ENCODE measurements at places on chromosomes 2 and 18.
A peak's percentile ranks its signal among the peaks of the same experiment; 100 is the strongest.

GRCh38 chr2:120392923-120393322, 47.0 kb downstream of the INHBB start:
- DNase-seq = no peak

DNA sequence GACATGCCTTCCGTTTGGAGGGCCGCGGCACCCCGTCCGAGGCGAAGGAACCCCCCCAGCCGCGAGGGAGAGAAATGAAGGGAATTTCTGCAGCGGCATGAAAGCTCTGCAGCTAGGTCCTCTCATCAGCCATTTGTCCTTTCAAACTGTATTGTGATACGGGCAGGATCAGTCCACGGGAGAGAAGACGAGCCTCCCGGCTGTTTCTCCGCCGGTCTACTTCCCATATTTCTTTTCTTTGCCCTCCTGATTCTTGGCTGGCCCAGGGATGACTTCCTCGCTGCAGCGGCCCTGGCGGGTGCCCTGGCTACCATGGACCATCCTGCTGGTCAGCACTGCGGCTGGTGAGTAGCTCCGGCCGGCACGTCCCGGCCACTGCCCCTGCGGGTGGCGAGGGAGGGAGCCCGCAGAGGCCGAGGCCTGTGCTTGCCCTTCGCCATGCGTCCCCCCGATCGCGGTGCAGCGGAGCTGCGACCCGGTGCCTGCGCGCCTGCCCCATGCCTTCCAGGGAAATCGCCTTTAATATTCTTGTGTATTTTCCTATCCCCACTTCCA, 1.2 kb downstream of the BMPR2 start:
- no peak for DNase-seq

- DNase-seq = no peak
These were observed 357.2 kb upstream of the SALL3 start for GRCh38 chr18:78622251-78622906.

DNA sequence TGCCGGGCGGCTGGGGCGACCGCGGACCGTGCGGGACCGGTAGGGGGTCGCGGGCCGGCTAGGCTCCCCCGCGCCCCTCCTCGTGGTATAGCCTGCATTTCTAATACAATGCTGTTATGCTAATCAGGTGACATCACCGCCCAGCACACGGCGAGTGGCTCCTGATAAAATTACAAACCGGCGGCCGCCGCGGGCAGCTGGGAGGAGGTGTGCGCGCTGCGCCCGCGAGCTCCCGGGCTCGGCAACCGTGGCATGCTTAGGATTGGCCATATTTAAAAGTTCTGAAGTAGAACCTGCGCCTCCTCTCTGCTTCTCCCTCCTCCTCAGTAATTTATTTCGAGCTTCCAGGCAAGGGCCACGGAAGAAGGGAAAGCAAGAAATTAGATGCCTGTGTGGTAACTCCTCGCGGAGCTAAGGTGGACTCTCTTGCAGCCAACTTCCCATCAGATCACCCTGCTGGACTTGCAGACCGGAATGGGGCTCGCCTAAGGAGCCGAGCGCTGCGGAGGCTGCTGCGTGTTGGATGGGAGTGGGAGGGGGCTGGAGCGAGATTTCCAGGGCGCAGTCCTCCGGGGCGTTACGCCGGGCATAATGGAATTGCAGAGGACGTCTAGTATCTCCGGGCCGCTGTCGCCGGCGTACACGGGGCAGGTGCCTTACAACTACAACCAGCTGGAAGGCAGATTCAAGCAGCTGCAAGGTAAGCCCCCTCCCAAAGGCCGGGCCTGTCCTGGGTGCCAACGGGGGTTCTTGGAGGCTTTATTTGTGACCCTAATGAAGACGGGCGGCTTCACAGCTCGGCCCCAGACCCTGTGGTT, 102.3 kb downstream of the SPTBN1 start:
- no peak for DNase-seq

GRCh38 chr2:218291318-218292047, 820 bp downstream of the TMBIM1 start:
- no peak for DNase-seq

GRCh38 chr2:237892478-237892877, 33.1 kb downstream of the RAMP1 start:
- no peak for DNase-seq

DNA sequence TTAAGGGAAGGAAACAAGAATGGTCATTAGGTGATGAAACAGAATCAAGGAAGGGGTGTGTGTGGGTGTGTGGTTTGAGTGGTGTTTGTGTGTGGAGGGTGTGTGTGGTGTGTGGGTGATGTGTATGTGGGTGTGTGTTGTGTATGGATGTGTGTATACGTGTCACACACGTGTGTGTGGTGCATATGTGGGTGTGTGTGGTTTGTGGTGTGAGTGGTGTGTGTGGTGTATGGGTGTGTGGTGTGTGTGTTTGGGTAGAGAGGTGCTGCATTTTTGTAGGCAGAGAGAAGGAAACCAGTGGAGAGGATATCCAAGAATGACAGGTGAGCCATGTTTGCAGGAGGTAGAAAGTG, 1.1 kb upstream of the CEP192 start:
- DNase-seq = peak; percentile 20

DNA sequence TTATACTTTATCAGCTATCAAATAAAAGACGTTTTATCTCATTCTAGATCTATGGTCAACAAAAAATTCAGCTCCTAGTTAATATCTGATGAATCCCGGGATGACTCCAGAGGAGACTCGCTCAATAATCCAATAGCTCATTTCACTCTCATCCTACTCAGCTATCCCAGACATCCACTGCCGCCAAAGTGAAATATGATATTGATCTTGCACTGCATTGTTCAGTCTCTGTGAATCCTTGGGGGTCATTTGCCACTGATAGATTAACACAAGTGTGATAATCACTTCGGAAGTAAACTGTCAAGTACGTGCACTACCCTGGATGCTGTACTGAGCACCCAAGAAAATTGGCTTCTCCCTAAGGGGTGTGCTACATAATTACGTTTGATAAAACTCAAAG, 249.1 kb downstream of the SUCLG1 start:
- DNase-seq = no peak

- DNase-seq = no peak
These were observed 28.9 kb upstream of the CCNYL1 start for GRCh38 chr2:207682557-207682956.

Data from stimulated activated CD4-positive, alpha-beta T cell treated with anti-CD3 and anti-CD28 coated beads, Interleukin-2, amount 100 ng/mL, for 4 hours (primary cell).